ENCODE measurements at places on chromosomes 1 and 21.
A peak's percentile ranks its signal among the peaks of the same experiment; 100 is the strongest.

DNA sequence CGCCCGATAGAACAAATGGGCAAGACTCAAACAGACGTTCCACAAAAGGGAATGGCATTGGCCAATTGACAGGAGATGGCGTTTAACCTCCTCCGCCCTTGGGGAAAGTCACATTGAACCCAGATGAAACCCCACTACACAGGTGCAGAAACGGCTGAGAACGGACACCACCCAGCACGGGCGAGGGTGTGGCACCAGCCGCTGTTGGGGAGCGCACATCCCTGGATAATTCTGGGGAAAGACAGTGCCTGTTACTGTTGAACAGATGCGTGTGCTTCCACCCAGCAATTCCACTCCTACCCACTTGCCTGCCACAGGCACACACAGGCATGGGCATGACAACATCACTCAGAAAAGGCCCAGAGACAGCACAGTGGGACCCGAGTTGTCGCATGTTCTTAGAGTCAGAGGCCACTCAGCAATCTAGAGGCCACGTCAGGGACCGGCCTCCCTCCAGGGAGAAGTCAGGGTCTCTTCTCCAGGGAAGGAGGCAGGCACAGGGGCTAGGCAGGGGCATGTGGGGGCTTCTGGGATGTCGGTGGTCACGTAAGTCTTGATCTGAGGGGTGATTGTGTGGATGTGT lies 15.2 kb downstream of the PRXL2B start:
- no peak for DNase-seq

DNA sequence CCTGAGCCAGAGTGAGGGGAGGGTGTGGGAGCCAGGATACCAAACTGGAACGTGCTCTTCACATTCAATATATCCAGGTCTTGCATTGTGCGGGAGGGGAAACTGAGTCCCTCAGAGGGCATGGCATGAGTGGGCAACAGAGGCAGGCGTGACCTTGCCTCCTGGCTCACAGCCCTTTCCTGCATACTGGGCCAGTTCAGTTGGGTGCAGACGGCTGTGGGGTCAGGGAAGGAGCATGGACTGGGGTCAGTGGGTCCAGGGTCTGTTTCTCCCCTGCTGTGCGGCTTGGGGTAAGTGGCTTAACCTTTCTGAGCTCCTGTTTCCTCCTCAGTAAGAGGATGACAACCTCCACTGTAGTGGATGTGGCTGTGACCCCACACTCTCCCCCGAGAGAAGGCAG lies 16.6 kb downstream of the SERINC2 start:
- no peak for DNase-seq

- no peak for DNase-seq
Measured at GRCh38 chr21:17351766-17352165, 161.1 kb upstream of the CXADR start.

DNA sequence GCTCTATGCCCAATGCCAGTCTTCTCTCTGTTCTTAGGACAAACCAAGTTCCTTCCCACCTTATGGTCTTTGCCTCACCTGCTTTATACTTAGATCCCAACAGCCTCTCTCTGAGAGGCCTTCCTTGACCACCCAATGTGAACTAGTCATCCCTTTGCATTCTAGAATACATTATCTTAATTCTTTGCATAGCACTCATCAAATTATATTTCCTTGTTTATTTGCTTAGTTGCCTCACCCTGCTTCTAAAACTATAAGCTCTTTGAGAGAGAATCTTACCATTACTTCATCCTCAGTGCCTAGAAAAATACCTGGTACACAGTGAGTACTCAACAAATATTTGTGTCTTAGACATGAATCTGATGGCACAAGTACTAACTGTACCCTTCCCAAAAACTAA lies 8.0 kb downstream of the PIGP start:
- DNase-seq, result no peak

DNA sequence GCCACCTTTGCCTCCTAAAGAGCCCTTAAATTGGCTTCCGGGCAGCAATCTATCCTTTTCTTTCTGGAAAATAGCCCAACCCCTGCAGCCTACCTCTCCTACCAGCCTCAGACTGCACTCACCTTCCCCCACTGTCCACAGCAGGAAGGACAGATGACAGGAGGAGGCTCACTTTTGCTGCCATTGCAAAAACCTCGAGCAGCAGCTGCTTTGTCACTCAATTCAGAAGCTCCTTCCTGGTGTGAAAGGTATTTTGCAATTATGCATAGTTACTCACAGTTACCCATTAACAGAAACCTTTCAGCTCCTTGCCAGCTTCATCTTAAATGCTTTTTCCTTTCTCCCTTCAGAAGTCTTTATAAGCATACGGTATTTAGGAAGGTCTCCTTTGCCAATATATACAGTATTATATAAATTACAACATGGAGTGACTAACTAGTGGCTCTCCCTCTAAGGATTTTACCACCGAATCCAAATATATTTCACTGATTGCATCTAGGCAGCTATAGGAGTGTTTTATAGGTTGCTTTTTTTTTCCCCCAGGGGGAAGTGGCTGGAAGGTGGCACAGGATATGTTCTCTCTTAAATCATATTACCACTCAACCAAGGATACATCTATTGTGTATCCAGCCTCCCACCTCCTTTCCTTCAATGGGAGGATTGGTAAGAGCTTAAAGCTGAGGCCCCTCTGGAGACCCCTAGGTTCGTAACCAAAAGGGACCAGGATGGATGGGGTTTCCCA lies 142.1 kb upstream of the IPO9 start:
- DNase-seq, result no peak

GRCh38 chr1:185566995-185567394 lies 167.2 kb upstream of the HMCN1 start:
- DNase-seq, result no peak

- DNase-seq, result no peak
Measured at GRCh38 chr1:212267460-212267859, 17.8 kb upstream of the PPP2R5A start.

- DNase-seq, result no peak
Measured at GRCh38 chr1:13623021-13623637, 39.5 kb downstream of the PDPN start.

GRCh38 chr1:18883079-18883478 lies 19.3 kb downstream of the ALDH4A1 start:
- no peak for DNase-seq

DNA sequence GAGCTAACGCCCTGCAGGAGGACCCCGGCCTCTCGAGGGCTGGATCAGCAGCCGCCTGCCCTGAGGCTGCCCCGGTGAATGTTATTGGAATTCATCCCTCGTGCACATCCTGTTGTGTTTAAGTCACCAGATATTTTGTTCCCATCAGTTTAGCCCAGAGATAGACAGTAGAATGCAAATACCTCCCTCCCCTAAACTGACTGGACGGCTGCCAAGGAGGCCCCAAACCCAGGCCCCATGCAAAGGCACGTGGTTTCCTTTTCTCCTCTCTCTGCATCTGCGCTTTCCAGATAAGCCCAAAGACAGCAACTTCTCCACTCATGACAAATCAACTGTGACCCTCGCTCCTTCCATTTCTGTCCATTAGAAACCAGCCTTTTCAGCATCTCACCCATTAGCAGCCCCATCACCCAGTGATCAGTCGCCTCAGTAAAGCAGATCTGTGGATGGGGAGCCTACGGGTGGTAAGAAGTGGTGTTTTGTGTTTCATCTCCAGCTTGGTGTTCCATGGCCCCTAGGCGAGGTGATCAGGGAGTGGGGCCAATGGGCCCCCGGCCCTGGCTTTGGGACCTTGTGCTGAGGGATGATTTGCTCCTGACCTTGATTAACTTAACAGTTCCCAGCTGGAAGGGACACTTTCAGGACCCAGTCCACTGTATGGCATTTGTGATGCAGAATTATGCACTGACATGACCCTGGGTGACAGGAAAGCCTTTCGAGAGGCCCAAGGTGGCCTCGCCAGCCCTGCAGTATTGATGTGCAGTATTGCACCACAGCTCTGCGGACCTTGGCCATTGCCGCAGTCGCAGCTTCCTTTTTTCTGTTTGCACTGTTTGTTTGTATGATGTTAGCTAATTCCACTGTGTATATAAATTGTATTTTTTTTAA lies 5.2 kb downstream of the NPPA start:
- DNase-seq, result no peak

DNA sequence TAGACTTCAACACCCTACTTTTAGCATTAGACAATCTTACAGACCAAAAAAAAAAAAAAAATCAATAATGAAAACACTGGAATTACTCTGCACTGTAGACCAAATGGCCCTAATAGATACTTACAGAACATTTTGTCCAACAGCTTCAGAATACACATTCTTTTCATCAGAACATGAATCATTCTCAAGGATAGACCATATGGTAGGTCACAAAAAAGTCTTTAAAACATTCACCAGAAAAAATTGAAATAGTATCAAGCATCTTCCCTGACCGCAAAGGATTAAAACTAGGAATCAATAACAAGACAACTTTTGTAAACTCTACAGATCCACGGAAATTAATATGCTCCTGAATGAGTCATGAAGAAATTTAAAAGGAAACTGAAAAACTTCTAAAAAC lies 22.5 kb downstream of the ZNF670 start:
- DNase-seq, result no peak

DNA sequence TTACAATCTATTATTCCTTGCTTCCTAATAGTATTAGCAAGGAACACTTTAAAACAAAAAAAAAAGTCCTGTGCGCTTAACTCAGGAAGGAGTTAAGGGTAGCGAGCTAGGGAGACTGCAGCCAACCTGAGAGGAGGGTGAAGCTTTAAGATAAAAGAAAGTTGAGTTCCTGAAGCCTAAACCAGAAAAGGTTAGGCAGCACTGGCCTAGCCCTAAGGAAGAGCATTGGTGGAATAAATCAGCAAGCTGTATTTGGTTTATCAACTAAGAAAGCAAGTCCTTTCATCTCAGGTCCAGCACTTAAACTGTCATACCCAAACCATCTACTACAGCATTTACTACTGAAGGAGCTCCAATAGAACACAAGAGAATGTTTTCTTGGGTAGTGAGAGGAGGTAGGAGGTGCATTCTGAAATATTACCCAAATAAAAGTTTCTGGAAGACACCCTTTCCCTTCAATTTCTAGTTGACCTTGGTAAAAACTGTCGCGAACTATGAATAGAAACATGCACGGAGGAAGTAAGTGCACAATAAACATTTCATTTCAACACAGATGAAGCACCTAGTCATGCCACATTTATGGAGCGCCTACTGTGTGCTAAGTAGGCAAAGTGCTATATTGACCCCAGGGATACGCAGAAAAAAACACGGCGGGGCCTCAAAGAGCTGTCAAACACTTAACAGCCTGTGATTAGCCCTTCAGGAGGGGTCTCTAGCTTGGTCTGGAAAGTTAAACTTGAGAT lies 1.3 kb downstream of the GLRX2 start:
- no peak for DNase-seq

GRCh38 chr1:198174297-198174696 lies 17.5 kb downstream of the NEK7 start:
- DNase-seq, result no peak

DNA sequence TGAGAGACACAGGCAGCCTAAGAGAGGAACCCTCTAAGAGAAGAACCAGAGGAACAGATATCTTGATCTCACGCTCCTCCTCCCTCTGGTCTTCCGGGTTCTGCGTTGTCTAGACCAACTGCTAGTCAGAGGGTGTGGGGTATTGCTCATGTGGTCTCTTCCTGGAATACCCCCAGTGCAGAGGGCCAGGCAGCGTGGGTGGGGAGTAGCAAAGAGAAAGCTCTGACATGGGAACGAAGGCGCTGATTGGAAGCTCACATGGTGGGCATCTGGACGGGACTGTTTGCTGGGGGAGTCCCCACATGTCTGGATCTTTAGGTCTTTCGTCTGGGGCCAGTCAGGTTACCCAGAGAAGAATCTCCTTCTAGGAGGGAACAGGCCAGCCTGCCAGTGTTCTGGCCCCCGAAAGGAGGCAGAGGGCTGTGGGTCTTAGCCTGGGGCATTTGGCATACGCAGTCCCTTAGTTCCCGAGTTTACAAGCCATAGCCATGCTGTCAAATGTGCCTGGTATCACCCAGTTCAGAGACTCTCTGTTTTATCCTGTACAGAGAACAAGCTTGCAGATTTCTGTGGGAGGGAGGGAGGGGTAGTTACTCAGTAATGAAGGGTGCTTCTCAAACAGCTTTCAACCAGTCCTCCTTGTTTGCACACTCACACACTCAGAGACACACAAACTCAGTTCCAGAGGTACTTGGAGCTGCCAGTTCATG lies 18.3 kb upstream of the IL6R start:
- DNase-seq, result peak; percentile 76

DNA sequence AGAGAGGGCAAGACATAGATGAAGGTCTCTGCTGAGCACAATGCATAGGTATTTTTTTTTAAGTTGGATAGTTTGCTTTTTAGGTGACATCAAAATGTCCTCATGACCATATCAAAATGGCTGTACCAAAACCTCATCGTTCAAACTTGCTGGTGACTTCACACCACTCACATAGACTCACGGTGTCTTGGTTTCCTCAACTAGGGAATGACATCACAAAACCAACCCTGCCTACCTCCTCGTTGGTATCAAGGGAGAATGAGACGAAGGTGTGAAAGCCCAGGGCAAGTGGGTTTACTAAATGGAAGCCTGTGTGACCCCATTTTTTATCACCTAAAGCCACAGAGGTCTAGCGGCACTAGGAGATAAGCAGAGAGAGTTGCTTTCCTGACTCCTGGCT lies 1.6 kb downstream of the PIGR start:
- DNase-seq, result no peak

GRCh38 chr1:204162494-204163074 lies 3.6 kb downstream of the REN start:
- DNase-seq, result peak; percentile 74

- peak; percentile 73 for DNase-seq
Measured at GRCh38 chr1:155070721-155071569, 7.4 kb downstream of the EFNA4 start.

DNA sequence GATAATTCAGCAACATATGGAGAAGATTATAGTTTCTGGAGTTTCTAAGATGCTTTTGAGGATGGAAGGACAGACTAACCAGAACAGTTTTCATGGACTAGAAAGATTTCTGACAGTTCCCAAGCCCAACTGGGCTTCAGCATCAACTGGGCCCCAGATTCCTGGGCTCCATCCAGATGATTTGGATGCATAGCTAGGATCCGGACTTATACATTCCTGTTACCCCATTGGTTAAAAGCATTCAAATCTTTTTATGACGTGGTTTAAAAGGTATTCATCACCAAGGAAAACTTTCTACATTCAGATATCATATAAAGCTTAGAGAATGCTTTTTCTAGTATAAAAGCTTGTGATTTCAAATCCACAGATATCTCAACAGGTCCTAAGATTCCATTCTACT lies 29.7 kb downstream of the TSHB start:
- DNase-seq, result no peak

- DNase-seq, result no peak
Measured at GRCh38 chr1:245688536-245689453, 534.0 kb downstream of the KIF26B start.

DNA sequence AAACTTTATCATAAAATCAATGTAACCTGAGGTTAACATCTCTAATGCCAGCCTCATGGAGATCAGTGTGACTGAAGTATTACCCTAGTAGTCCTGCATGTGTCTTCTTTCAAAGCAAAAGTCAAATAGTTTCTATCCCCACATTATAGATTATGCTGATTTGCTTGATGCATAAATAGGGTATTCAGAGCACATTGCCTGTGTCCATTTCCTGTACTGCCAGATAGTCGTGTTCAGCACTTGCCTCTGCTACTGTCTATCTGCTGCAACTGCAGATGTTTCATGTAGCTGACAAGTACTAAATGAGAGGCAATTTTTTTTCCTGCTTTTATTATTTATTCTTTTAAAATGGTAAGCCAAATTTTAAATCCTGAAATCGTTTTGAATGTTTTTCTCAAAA lies 348.7 kb downstream of the CHRM3 start:
- no peak for DNase-seq

Data from activated T-cell treated with anti-CD3 and anti-CD28 coated beads for 48 hours (primary cell).